ENCODE measurements at places on chromosomes 1 and 21.

DNA sequence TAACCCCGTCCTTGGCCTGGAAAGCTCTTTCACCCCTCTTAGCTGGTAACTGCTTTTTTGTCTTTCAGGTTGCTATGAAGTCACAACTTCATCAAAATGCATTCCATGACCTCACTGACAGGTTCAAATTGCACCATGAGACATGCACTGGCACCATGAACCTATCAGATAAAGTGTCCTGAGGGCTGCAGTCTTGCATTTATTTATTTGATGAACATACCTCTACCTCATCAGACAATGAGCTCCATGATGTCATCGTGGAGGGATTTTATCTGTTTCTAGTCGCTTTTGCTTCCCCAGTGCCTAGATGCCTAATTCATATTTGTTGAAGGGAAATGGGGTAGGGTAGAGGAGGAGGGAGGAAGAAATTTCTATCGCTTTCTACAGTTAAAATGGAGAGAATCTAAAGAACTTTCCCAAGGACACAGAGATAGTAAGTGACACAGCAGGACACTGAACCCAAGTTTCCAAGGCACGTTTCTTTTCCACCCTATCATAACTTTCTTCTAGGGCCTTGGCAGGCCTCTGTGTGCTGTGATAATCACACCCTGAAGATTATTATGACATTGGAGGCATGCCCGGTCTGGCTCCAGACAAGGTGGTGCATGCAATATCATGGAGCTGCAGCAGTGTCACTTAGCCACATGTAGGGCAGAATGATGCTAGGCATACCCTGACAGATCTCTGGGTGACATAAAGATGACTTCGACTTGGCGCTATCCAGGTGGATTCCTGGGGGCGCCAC is 69.5 kb downstream of the CD58 start:
- no peak for DNase-seq

GRCh38 chr21:16011719-16012118 is 281.9 kb downstream of the USP25 start:
- DNase-seq: no peak

- no peak for DNase-seq
Observed at GRCh38 chr1:203569490-203570318, 56.9 kb upstream of the ATP2B4 start.

GRCh38 chr21:41601573-41602368 is 93.8 kb upstream of the TMPRSS2 start:
- no peak for DNase-seq

- DNase-seq: peak; percentile 4
Observed at GRCh38 chr21:29299046-29299915, 559 bp downstream of the BACH1 start.

- DNase-seq: no peak
Observed at GRCh38 chr1:204225841-204226735, 12.3 kb upstream of the GOLT1A start.

DNA sequence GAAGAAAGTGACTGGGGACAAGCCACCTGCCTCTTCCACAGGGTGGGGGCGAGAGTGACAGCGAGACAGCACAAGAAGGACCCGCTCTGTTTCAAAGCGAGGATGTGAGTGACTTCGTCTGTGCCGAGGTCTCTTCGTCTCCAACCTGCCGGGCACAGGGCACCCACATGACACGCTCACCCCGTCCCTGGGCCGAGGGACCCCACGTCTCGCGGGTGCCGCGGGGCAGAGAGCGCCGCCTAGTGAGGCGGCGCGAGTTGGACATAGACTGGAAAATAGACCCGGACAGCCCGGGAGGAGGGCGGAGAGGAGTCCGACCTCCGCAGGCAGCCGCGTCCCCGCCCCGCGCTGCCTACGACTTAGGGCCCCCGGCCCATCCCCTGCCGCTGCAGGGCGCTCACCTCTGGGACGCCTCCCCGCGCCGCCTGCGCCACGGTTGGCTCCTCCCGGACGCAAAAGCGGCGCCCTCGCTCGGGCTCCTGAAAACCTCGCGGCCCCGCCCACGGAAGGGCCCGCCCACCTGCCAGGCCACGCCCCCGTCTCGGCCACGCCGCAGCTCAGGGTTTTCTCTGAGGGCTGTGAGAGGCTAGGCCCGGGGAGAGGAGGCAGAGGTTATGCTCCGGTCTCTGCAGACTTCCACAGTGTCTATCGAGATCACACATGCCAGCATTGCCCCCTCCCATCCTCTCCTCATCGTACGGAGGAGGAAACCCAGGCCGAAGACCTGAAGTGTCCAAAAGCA is at the start of gene TLR5:
Gene TLR5 (minus strand): TSS at position 454 of the 742 bp plus-strand sequence. CDS start 30,217 bp downstream, outside the sequence.
- peak; percentile 53 for DNase-seq

DNA sequence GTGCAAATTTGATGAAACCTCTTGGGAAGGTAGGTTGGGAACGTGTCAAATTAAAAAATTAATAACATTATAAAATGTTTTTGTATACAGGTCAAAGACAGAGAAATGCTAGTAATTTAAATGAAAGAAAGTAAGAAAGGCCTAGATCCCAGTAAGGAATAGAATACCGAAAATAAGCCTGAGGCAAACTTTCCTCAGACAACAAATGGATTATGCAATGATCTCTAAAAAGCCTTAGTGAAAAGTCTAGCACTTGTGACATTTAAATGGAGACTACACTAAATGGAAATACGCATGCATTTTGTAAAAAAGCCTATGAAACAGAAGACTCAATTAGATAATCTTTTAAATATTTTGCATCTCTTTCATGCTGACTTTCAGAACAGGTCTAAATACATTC is 138.5 kb upstream of the ZNHIT6 start:
- no peak for DNase-seq

- no peak for DNase-seq
Observed at GRCh38 chr1:64839732-64840405, 95.0 kb downstream of the RAVER2 start.

GRCh38 chr1:32539584-32540571 is 651 bp downstream of the ZBTB8A start:
- peak; percentile 12 for DNase-seq

GRCh38 chr1:31685795-31686194 is 18.0 kb downstream of the COL16A1 start:
- DNase-seq: no peak

- DNase-seq: no peak
Observed at GRCh38 chr1:19892628-19893168, 10.5 kb downstream of the OTUD3 start.

GRCh38 chr1:161502181-161502580 is 3.1 kb upstream of the FCGR2A start:
- no peak for DNase-seq

DNA sequence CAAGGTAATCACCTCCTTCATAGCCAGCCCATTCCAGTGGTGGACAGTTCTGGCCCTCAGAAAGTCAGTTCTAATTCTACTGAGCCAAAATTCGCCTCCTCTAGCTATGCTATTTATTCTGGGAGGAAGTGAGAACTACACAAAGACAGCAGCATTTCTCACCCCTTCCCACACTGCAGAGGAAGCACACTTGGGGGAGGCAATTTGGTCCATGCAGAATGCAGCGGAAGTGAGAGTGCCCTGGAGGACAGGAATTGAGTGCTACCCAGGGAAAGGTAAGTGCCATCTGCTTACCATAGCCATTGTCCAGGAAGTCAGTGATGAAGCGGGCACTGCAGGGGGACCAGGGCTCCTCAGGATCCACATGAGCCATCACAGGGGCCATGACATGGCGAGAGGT is 3.7 kb downstream of the ADAMTS4 start:
- DNase-seq: no peak

DNA sequence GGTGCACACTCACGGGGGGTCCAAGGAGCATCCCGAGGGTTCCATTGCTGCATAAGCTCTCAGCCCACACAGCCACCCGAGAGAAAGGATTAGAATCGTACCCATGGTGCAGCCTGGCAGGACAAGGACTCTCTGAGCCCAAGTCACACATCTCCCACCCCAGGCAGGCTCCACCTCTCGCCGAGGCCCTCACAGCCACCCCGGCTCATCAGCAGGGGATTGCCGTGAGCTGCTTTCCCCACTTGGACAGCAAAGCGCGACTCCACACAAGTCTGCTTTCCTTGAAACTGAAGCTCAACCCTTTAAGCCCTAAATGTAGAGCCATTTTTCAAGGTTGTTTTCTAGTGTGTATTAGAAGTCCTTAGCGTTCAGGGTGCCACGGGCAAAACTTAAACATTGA is 306.4 kb upstream of the VAMP3 start:
- no peak for DNase-seq

GRCh38 chr1:116508085-116508983 is 62.5 kb downstream of the CD58 start:
- DNase-seq: no peak

GRCh38 chr1:145855426-145855948 is 3.4 kb downstream of the PIAS3 start:
- no peak for DNase-seq
